Activated CD4-positive, alpha-beta T cell treated with anti-CD3 and anti-CD28 coated beads, Interleukin-2, amount 10 ng/mL, durations not matched to agents 24 days and 14 days (primary cell): ENCODE measurements at places on chromosomes 16 and 17. TPM values are rescaled to one million over a fixed set of nuclear protein-coding genes. Genes with fewer than 3 reads are reported as not detected.

Gene ZFPM1
- 17.9 and 19.3 TPM in 2 replicates for total RNA-seq

Gene GP1BA
- not detected in 2 replicates for total RNA-seq

Gene SCARF1
- 8.4 and 9.5 TPM in 2 replicates for total RNA-seq

Gene C17orf100
- total RNA-seq, result 1.8 and 1.9 TPM in 2 replicates

Gene KRTAP4-4
- not detected in 2 replicates for total RNA-seq

Gene ITGB3
- not detected in 2 replicates for total RNA-seq

Gene CLEC10A
- total RNA-seq, result not detected in 2 replicates

Gene SPAG7
- total RNA-seq, result 58.7 and 62.3 TPM in 2 replicates

Gene KRTAP17-1
- not detected in 2 replicates for total RNA-seq

Gene NAGLU
- total RNA-seq, result 20.4 and 20.7 TPM in 2 replicates

Gene METTL23
- 32.9 and 35.5 TPM in 2 replicates for total RNA-seq

Gene TPPP3
- total RNA-seq, result not detected in 2 replicates

Gene SCN4A
- 0.05 and 0.40 TPM in 2 replicates for total RNA-seq
